Natural killer cell treated with Interleukin-12 subunit alpha and Interleukin-12 subunit beta and Interleukin-15 and Interleukin-18, amount 100 ng/mL, for 72 hours (primary cell): ENCODE measurements at places on chromosomes 12 and 14.
A peak's percentile ranks its signal among the peaks of the same experiment; 100 is the strongest.

DNA sequence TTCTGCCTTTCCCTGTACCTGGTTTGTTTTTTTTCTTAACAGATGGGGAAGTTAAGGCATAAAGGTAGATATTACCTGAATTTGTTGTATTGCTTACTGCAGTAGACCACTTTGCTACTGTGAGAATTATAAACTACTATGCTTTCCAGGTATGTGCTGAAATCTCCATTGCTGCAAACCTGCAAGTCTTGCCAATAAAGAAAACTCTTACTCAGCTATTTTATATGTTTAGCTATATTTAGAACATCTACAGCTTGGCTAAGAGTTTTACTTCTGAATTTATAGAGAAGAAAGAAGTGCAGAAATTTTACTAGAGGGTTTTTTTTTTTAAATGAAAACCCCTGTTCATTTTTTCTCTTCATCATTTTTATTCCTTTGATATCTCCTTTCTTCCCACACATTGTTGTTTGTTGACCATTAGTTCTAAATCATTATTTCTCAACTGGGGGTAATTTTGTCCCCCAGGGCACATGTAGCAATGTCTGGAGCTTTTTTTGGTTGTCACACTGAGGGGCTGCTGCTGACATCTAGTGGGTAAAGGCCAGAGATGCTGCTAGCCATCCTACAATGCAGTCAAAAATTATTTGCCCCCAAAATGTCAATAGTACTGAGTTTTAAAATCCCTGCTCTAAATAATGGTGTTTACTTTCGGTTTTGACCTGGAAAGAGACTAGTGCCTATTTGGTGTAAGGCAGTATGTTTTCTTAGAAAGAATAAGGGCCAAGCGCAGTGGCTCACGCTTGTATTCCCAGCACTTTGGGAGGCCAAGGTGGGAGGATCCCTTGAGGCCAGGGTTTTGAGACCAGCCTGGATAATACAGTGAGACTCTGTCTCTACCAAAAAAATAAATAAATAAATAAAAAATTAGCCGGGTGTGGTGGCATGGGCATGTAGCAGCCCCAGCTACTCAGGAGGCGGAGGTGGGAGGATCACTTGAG, 48.6 kb downstream of the PCNX1 start:
- DNase-seq, result no peak

DNA sequence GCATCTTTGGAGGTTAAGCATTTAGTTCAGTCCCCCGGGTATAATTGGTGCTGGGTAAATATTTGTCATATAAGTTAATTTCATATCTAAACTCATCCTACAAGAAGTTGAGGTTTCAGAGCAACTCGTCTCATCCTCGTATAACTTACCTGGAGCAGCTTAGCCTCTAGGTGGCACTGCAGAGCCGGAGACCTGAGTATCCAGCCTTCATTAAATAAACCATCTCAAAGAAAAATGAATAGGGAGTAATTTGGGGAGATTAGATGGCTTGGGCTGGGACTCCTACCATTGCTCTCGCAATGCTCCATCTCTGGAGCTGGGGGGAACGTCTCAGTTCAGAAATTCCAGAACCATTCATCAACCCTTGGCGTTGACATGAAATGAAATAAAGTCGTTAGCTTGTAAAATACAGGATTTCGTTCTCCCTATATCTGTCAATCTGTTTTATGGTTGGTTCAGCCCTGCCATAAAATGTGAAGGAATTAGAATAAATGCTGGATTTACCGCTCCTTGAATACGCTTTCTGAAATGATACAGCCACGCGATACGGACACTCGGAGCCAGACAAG, 122.9 kb upstream of the TMEM132D start:
- DNase-seq, result no peak

DNA sequence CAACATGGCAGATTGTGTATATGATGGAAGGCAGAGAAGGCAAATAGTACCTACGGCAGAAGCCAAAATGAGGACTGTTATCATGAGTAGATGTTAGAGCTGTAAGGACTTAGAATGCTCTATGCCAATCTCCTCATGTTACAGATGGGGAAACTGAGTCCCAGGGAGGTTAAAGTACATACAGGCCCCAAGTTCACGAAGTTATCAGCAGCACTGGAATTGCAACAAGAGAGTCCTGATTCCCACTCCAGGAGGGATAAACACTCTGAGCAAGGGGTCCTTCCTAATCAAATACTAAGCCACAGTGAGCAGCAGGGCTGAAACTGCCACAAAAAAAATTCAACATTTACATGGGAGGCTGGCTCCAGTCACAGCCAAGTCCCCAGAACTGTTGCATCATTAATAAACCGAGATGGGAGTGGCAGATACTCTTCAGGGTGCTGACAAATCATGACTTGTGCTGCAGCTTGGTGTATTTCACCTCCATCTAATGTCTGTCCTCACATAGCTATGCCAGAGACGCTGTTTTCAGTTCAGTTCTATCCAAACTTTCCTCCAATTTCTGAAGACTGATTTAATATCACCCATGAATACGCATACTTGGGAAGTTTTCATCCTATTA, 24.2 kb downstream of the NUAK1 start:
- DNase-seq, result no peak

GRCh38 chr14:104573930-104574329, 5.6 kb upstream of the C14orf180 start:
- no peak for DNase-seq

DNA sequence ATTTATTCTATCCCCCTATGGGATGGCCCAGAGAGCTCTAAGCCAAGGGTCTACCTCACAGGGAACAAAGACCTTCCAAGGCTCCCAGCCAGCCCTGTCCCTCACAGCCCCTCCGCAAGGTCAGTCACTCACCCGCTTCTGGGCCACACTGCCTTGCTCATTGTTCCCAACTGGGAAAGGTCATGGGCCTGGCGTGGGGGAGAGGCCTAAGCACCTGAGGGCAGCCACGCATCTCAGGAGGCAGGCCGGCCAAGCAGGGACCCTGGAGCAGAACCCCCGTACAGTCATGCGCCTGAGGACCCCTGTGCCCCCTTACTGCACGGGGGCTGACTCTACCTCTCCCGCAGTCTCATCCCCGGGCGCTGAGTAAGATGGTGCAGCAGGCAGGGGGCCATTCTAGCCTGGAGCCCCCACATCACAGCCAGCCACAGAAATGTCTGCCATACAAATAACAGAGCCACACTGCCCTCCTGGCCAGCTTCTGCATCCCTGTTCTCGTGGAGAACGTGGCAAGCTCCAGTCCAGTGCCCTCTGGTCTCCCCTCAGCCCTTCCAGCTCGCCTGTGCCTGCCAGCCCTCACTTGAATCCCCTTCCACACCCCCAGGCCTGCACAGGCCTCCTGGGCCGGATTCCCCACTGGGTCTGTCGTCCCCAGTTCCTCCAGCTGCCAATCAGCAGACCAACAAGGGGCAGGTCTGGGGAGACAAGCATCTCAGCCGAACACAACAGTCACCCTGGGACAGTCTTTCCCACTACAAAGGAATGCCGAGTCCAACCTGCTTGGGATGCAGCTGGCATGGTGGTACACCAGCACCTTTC, 16.3 kb downstream of the CCDC85C start:
- no peak for DNase-seq

DNA sequence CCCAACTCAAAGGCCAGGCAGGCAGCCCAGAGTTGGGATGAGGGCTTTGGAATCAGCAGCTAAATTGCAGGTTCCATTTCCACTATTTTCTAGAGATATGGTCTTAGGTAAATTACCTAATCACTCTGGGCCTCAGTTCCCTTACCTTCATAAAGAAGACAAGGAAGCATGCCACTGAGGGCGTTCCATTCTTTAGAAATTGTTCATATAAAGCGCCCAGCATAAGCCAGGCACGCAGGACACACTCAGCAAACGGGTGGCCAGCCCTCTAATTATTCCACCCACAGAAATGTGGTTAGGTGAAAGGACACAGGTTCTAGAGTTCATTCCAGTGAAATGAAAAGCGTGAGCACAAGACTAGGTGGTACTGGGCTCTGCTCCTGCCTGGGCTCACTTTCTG, 87.9 kb upstream of the BCL11B start:
- no peak for DNase-seq

DNA sequence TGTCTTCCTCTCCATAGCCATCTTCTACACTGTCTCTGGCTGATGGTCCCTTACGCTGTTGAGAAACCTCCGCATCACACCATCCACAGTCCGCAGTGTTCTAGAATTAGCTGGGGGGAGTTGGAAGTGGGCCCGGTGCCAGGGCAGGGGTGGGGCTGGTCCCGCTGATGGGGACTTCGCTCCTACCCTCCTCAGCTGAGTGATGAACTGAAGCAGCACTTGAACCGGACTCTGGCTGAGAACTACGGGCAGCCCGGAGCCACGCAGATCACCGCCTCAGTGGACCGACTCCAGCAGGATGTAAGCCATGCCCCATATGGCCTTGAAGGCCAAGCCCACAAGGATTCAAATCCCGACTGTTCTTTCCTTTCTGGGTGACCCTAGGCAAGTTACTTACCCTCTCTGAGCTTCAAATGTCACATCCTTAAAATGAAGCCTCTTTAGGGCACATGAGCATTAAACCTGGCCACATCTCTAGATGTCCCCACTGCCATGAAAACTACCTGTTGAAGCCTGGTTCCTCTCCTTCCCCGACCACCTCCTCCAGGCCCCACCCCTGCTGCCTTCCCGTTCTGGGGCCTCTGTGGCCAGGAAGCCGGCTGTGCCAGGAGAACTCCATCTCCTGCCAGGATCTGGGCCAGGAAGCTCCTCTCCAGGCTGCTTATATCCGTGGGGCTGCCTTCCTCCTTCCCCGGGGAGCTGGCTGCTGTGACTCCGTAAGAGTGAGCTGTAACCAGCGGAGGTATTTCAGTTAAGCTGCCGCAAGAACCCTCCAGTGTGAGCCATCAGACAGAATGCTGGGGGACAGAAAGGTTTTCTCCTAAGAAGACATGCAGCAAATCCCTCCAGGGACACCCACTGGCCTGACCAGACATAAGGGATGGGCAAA, 53.1 kb downstream of the TSPAN11 start:
- DNase-seq, result no peak

GRCh38 chr14:70018230-70018629, 139.0 kb downstream of the SMOC1 start:
- DNase-seq, result no peak

GRCh38 chr12:72889791-72890190, 617.6 kb downstream of the TRHDE start:
- no peak for DNase-seq

DNA sequence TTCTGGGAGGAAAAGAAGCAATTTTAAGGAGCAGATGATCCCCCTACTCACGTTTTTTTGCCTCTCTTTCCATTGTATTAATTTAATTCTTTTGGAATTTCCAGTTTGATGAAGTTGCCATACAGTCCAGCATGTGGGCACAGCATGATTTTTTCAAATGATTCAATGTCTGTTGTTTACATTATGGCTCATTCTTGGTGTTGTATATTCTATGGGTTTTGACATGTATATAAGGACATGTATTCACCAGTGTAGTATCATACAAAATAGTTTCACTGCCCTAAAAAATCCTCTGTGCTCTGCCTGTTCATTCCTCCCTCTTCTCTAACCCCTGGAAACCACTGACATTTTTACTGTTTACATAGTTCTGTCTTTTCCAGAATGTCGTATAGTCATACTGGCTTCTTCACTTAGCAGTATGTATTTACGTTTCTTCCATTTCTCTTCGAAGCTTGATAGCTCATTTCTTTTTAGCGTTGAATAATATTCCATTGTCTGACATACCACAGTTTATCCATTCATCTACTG, 13.3 kb upstream of the KLHDC2 start:
- no peak for DNase-seq

DNA sequence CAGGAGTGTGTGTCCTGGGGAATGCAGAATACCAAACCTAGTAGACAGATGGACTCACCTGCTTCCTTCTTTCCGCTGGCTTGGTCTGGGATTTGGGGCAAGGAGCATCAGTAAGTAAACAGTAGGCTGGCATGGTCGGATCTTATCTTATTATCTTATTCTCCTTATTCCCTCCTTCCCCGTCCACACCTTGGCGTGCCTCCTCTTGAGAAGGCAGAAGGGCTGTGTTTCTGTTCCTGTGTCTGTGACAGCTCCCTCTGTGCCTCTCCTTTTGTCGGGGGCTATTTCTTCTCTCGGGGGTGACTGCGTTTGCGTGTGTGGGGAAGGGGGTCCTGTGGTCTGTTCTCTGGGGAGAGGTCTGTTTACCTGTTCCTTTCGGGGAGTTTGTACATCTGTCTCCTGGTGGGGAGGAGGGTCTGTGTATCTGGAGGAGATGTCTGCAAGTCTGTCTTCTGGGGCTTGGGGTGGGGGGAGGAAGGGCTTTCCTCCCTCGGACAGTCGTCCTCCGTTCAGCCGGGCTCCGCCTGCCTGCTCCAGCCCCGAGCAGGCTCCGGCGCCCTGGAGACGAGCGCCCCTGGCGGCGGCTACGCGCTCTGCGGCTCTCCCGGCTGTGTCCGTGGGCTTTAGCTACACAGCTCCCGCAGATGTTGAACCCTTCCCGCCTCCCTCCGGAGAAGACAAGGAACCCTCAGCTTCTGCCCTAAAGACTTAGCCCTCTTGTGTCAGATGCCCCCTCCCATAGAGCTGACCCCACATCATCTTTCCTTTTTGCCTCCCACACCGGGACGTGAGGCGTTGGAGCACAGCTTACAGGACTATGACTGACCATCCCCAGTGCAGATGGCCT, 4.4 kb downstream of the KRT86 start:
- peak; percentile 82 for DNase-seq

DNA sequence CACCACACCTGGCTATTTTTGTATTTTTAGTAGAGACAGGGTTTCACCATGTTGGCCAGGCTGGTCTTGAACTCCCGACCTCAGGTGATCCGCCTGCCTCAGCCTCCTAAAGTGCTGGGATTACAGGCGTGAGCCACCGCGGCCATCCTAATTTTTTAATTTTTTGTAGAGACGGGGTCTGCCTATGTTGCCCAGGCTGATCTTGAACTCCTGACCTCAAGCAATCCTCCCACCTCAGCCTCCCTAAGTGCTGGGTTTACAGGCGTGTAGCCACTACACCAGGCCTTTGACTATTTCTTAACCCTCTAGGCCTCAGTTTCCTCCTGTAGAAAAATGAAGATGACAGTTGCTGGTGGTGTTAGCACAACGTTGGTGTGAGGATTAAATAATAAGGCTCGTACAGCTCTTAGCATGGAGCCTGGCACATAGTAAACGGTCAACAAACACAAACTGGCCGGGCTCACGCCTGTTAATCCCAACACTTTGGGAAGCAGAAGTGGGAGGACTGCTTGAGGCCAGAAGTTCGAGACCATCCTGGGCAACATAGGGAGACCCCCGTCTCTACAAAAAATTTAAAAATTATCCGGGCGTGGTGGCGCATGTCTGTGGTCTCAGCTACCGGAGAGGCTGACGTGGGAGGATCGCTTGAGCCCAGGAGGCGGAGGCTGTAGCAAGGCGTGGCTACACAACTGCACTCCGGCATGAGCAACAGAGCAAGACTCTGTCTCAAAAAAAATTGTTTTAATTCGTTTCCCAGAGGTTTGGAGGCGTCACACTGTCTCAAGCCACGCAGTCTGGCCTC, 979 bp downstream of the DDX54 start:
- no peak for DNase-seq

- no peak for DNase-seq
Observed at GRCh38 chr12:89179983-89180382, 172.3 kb downstream of the DUSP6 start.

GRCh38 chr14:75088566-75089373, 19.3 kb downstream of the ZC2HC1C start:
- DNase-seq, result no peak

DNA sequence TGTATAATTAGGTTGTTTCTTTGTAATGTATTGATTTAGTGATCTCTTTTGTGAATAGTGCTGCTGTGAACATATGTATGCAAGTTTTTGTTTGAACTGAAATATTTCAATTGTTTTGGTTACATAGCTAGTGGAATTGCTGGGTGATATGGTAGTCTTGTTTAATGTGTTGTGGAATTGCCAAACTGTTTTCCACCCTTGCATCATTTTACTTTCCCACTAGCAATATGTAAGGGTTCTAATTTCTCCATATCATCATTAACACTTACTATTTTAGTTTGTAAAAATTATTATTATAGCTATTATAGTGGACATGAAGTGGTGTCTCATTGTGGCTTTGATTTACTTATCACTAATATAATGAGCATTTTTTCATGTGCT, 5.9 kb downstream of the G2E3 start:
- no peak for DNase-seq
